Stimulated activated effector memory CD8-positive, alpha-beta T cell treated with anti-CD3 and anti-CD28 coated beads, Interleukin-12 subunit alpha, Interleukin-12 subunit beta, amount 100 ng/mL, for 72 hours (primary cell): ENCODE measurements at places on chromosomes 16 and 17.

DNA sequence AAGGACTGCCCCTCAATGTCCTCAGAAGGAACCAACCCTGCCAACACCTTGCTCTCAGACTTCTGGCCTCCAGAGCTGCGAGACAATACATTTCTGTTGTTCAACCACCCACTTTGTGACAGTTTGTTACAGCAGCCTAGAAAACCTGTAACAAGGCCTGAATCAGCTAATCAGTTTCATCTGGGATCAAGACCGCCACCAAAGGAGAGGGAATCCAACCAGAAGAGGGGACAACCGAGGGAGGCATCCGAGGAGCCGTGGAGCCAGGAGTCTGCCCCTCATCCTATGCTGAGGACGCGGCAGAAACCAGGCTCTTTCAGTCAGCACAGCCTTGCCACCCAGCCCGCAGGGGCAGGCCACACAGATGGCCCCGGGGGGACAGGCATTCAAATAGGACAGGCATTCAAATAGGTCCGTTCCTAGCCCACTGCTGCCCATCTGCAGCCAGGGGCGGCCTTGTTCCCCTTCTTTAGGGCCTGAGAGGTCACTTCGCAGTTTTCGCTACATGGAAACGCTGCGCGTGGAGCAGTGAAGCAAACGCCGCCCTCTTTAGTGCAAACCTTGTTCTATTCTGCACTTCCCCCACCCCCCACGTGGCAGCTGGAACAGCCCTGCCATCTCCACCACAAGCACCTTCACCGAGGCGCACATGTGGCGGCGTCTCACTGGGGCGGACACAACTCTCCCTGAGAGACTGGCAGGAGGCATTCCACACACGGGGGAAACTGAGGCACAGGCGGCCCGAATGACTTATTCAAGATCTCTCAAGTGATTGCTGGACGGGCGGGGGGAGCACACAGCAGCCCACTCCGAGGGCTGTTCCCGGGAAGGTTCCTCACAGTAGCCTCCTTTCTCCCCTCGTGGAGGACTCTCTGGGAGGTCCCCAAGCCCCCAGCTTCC, 26.7 kb downstream of the FA2H start:
- DNase-seq: no peak

DNA sequence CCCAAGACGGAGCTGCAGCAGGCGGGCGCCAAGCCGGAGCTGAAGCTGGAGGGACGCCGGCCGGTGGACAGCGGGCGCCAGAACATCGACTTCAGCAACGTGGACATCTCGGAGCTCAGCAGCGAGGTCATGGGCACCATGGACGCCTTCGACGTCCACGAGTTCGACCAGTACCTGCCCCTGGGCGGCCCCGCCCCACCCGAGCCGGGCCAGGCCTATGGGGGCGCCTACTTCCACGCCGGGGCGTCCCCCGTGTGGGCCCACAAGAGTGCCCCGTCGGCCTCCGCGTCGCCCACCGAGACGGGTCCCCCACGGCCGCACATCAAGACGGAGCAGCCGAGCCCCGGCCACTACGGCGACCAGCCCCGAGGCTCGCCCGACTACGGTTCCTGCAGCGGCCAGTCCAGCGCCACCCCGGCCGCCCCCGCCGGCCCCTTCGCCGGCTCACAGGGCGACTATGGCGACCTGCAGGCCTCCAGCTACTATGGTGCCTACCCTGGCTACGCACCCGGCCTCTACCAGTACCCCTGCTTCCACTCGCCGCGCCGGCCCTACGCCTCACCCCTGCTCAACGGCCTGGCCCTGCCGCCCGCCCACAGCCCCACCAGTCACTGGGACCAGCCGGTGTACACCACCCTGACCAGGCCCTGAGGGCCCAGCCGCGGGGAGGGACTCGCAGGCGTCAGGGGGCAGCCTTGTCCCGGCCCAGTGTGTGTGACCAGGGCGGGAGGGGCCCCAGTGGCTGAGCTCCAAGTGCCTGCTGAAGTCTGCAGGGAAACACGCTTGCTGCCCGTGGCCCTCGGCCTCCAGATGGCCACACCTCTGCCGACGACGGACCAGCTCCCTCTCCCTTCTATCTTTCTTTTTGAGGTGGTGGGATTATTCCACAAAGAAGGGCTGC, 3.4 kb downstream of the SOX8 start:
- no peak for DNase-seq

GRCh38 chr16:58426966-58427365, 34.7 kb downstream of the GINS3 start:
- DNase-seq: no peak

GRCh38 chr17:29042679-29043538, at the start of gene PIPOX:
PIPOX (plus strand) TSS chr17:29043141; CDS start chr17:29043226, 85 bp downstream.
- DNase-seq: no peak

GRCh38 chr17:80195141-80195540, 25.0 kb downstream of the SGSH start:
- no peak for DNase-seq

GRCh38 chr16:64654178-64654577, 467.7 kb downstream of the CDH11 start:
- DNase-seq: no peak

DNA sequence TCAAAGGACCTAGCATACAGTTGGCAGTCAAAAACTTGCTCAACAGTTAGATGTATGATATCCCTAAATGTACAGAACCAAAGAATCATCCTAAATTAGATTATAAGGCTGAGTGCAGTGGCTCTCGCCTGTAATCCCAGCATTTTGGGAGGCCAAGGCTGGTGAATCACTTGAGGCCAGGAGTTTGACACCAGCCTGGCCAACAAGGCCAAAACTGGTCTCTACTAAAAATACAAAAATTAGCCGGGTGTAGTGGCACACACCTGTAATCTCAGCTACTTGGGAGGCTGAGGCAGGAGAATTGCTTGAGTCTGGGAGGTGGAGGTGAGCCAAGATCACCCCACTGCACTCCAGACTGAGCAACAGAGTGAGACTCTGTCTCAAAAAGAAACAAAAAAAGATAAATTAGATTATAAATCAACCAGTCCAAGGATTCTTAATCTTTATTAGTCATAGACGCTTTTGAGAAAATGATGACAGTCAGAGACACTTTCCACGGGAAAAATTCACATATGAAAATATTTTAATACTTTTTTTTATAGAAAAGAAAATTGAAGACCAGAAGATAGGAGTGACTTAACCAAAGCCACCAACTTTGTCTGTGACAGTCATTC, 77.6 kb downstream of the MMD start:
- DNase-seq: no peak

DNA sequence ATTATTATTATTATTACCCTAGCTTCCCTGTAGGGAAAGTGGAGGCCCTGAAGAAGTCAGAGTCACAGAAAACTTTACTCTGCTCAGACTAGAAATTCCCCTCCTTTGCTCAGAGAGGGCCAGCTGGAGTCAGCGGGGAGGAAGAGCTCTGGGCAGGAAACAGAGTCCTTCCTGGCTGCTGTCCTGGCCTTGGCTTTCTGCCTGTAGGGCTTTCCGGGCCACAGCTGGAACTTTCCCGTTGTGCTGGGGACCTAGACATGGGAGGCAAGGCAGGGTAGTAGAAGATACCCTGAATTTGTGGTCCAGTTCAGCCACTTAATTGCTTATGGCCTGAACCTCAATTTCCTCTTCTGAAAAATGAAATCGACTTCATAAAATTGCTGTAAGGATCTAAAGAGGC, 14.0 kb upstream of the CCL2 start:
- DNase-seq: no peak

GRCh38 chr17:51056813-51057510, 63.7 kb downstream of the SPAG9 start:
- DNase-seq: no peak

DNA sequence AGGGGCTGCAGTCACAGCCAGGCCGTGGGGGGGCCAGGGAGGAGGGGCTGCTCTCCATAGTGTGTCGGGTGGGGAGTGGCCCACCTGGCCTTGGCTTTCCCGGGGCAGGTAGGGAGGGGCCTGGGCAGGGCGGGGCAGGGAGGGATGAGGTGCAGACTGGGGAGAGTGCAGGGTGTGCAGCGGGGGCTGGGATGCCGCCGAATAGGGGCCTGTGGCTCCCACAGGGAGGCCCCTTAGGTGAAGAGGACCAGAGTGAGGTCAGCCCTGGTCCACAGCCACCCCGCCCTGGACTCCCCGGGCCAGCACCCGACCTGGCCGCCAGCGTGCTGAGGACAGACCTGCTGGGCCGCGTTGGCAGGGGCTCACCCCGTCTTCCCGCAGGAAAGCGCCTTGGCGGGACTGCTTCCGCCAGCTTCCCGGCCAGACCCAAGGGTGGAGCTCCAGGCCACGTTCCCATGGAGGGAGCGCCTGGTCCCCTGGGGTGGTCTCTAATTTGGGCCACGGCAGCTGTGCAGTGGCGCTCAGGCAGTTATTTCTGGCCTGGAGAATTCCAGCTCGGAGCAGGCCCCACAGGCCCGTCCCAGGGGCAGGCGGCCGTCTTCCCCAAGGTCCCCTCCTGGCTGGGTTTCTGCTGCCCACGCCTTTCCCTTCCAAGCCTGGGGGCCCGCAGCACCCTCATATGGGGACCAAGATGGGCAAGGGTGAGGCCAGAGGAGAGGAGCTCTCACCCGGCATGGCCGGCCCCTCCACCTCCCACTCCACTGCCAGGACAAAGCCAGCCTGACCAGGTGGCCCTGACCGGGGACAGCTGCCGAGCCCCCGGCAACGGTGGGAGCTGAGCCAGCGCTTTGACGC, 27.9 kb downstream of the CACNA1H start:
- DNase-seq: no peak

GRCh38 chr17:14784997-14785696, 480.0 kb downstream of the PMP22 start:
- DNase-seq: no peak

- no peak for DNase-seq
These were observed 34.6 kb downstream of the CLEC16A start for GRCh38 chr16:10978871-10979446.

GRCh38 chr16:72783716-72784318, 264.1 kb downstream of the ZFHX3 start:
- DNase-seq: no peak

- DNase-seq: peak; percentile 64
These were observed 44.0 kb downstream of the ANKRD11 start for GRCh38 chr16:89446136-89446974.

GRCh38 chr16:3166505-3166886, 21.5 kb upstream of the OR1F1 start:
- DNase-seq: no peak

DNA sequence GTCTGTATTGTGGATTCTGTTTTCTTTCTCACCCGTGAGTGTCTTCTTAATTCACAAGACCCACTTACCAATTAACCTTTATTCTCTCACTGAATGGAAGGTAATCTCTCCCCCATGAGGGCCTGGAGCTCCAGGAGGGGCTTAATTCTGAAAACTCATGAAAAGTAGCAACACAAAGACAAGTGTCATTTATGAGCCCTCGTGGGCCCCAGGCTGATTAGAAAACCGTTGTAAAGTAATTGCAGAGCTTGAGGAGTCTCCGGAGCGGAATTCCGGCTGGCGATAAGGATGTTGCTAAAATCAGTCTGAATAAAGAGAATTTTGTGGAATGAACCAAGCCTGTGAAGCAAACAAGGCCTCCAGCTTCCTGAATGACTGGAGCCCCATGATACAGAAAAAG, 301.5 kb downstream of the HAPSTR1 start:
- no peak for DNase-seq

DNA sequence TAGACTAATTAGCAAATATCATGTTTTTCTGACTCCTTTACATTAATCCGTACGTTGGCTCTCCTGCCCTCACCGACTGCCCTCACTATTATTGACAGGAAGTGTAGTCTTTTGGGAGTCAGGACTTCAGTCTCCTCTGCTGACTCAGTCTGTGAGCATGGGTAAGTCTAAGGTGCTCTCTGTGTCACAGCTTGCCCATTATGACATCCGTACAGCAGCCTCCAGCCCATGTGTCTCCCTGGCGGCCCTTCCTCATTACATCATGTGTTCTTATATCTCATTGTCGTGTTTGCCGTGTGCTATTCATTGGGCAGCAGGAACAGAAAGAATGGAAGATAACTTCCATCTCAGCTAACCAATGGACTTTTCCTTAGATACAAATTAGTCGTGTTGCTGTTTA, 77.5 kb downstream of the MRTFB start:
- no peak for DNase-seq

DNA sequence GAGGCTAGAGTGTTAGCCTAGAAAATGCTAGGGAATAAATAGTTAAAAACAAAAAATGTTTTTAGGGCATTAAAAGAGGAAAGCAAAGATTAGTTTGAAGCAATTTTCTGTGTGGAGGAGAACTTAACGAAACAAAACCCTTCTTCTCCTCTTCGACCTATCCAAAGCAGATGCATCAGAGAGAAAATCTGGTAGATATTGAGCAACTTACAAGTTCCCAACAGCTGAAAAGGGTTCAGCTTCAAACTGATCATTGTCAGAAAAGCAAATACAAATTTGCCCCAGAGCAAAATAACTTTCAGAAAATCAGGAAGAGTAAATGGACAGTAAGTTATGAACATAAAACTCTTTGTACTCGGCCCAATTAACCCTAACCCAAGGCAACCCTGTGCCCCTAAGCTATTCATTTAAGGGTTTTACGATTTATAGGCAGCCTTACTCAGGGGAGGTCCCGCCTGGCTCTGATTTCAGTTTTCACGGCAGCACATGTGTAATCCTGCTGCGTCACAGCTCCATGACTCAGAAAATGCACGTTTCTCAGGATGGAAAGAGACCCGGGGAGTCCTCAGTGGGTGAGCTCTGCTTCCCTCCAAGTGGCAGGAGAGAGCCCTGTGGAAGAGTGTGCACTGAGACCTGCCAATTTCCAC, 405.7 kb upstream of the SALL1 start:
- DNase-seq: no peak

DNA sequence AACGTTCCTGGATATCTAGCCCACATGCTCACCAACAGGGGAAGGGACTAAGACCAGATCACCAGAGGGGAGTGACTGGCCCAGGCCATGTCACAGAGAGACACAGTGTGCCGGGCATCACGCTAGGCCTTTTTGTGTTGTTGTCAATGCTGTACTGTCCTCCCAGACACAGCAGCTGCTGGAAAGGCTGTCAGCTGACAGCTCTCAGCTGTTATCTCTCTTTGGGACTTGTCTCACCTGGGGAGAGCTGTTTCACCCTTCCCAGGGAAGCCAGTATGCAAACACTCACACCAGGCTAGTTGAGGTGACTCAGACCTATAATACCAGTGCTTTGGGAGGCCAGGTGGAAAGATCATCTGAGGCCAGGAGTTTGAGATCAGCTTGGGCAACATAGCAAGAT, 19.4 kb downstream of the UNC45B start:
- no peak for DNase-seq

GRCh38 chr16:66084306-66084705, 282.2 kb upstream of the CDH5 start:
- DNase-seq: no peak

GRCh38 chr17:39576187-39576586, 31.5 kb downstream of the NEUROD2 start:
- DNase-seq: no peak
